ENCODE measurements at places on chromosomes 5 and 9.

DNA sequence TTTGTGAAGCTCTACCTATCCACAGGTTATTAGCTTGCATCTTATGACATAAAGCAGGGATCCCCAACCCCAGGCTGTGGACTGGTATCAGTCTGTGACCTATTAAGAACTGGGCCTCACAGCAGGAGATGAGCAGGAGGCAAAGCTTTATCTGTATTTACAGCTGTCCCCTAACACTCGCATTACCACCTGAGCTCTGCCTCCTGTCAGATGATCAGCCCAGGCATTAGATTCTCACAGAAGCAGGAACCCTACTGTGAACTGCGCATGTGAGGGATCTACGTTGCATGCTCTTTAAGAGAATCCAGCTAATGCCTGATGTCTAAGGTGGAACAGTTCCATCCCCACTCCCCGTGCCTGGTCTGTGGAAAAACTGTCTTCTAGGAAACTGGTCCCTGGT lies 19.7 kb downstream of the FBXW11 start:
- no peak for DNase-seq

DNA sequence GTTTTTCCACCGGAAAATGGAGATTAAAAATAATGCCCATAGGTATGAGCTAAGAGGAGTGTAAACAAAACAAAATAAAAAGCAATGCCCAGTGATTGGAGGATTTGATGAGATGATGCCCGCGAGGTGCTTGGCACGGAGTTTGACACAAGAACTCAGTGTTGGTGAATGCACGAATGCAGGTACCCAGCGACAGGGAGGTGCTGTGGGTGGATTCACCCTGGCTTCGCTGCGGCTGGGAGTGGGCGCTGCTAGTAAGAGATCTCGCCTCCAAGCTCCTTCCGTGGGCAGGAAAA lies 526 bp upstream of the STXBP1 start:
- no peak for DNase-seq

DNA sequence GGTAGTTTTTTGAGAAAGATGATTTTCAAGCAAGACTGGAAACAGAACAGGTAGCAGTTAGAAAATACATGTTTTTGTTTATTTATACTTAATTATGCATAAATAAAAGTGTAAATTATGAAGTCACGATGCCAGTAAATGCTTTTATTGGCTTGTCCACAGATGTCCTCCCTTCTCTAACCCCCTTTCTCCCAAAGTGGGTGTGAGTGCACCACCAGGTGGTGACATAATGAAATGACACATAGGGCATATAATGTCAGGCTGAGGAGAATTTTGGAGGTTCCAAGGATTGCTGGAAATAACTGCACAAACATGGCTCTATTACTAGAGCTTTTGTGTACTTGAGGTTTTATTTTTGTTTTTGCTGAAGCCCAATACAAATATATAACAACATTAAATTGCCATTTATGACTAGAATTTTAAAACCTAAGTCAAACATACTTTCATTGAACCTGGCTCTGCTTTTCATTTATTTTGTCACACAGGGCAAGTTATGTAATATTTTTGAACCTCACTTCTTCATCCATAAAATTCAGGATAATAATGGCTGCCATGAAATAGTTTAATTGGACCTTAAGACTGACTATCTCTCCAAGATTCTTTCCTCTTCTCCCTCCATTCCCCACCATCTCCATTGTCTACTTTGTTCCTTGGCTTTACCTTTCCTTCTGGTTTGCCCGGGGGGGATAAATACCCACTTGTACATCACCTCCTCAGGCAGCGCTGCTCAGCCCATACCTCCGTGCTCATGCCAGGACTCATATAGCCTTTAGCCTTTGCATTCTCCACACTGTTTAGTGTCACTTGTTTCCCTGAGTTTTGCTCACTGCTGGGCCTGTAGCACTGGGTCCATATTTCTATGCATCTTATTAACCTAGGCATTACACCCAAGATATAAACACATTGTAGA lies 168.8 kb downstream of the PDE4D start:
- DNase-seq: no peak

DNA sequence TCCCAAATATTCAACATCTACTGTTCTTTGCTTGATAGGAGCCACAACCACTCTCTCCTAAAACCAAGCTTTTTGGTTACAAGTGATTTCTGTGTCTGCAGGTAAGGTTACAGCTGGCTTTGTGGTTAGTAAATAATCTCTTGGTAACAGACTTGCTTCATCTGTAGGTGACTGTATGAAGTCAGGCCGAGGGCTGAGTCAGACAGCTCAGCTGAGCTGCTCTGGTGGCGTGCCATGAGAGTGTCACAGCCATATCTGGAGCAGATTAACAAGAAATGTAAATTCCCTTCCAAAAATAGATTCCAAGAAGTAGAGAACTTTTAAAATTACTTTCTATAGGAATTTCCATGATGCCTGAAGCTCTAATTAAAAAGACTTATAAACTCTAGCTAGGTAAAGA lies 23.7 kb upstream of the TAS2R1 start:
- no peak for DNase-seq

DNA sequence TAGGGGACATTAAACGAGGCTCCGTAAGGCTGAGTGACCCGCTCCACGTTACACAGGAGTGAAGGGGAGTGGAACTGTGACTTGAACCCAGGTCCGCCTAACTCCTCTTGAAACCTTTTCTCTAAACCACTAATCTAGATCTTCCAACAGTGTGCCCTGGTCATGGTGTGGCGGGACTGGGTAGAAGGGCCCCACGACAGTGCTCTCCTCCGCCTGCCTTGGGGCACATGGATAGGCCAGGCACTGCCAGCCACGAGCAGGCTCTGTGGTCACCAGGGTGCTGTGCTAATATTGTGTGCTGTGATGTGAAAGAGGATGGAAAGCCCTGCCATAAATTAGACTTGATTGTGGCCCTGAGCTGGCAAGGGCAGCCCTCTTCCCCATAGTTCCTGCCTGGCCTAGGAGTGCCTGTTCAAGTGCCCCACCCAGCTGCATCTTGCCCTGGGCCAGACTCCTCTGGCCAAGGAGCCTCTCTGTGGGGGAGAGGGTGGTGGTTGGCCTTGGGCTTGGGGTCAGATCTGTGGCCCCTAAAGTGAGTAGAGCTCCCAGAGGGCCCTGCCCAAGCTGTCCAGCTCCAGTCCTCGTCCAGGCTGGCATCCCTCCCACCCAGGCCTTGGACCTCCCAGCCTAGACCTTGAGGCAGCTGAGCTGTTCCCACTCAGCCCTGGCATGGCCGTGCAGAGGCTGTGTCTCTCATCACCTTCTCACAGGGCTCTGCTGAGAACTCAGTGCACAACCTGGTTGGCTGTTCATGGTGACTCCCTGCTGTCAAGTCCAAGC lies 67.8 kb upstream of the TBC1D2 start:
- DNase-seq: no peak

- no peak for DNase-seq
Observed at GRCh38 chr5:172377438-172377837, 76.9 kb downstream of the SH3PXD2B start.

DNA sequence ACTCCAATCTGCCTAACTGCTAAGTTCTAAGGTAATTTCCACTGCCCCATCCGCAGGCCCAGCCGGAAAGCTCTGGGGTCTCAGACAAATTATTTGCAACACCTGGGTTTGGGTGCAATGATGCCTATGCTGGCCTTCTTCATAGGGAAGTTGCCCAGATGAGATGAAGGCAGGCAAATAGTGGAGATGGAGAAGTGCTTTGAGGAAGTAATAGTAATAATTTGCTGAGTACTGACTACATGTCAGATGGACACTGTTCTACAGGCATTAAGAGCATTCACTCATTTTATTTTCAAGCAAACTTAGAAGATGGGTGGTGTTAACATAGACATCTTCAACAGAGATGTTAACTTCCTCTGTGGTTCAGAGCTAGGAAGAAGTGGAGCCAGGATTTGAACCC lies 3.8 kb downstream of the PCDH12 start:
- DNase-seq: no peak

DNA sequence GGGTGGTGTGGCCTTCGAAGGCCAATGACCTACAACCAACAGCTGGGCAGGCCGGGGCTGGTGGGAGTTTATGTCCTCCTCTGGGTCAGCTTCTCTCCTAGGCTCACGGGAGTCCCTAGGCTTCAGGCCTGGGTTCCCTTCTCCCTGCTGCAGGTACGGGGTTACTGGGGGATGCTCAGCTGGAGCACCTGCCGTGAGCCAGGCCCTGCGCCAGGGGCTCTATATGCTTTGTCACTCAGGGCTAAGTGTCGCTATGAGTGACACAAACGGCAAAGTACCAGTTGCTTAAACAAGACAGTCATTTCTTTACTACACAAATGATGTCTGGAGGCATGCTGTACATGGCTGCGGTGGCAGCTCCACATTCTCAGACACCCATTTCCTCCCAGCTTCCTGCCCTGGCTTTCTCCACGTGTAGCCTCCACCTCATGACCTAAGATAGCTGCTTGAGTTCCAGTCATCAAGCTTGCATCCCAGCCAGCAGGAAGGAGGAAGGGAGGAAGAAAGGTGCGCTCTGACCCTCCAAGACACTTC lies 22.5 kb upstream of the NINJ1 start:
- no peak for DNase-seq

- no peak for DNase-seq
Observed at GRCh38 chr5:132264546-132265335, 7.2 kb downstream of the PDLIM4 start.

- DNase-seq: no peak
Observed at GRCh38 chr5:54421976-54422375, 33.5 kb upstream of the HSPB3 start.

DNA sequence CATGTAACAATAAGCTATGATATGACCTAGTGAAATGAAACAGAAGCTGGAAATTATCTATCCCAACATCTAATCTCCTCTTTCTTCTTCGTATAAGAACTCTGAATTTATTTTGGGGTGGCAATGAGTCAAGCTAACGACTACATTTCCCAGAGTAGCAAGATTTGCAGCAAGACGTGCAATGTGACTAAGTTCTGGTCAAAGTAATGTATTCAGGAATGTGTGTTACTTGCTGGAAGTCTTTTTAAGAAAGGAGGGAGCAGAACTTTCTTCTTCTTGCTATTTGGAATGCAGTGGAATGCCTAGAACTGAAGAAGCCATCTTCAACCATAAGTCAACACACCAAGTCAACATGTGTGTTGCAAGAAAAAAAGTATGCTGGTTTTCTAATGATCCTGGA lies 406.6 kb upstream of the MEF2C start:
- DNase-seq: no peak

DNA sequence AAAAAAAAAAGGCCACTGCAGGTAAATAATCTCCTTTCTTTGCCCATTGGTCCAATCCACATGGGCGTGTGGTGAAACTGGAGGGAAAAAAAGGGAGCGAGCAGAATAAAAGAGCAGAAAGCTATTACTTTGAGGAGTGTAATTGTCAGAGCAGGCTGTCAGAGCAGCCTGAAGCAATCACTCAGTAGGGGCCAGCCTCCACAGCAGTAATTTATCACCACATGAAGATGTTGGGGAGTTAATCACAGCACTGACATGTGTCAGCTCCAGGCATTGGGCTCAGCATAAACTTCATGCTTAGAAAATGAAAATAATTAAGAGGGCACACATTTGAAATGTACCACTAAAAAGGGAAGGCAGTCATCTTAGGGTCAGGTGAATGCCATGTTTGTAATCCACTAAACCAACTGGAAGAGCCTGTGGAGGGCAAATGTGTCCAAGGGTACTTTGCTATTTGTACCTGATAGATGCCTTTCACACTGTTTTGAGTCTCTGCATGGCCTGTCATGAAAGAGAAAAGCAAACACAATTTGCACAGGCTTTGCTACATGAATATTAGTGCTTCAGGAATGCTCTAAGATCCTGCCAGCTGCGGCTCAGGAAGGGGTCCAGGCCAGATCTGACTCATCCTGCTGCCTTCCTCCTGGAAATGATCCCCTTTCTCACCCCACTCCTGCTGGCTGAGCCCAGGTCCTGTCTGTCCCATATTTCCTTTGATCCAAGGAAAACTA lies 2.9 kb upstream of the PTGER4 start:
- DNase-seq: no peak

DNA sequence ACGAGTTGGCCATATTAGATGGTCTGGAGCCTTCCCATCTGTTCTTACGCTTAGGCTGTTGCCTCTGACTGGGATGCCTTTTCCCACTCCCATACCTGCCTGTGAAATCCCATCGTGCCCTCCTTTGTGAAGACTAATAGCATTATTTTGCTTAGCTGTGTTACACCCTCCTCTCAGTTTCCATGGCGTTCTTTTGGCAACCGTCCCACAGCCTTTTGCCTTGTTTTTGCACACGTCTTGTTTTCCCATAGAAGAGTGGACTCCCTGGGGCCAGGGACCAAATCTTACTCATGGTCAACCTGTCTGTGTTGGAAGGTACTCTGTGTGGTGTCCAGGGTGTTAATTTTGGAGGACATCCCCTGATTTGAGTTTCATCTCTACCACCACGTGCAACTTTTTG lies 242.1 kb downstream of the HSPA4 start:
- DNase-seq: no peak

DNA sequence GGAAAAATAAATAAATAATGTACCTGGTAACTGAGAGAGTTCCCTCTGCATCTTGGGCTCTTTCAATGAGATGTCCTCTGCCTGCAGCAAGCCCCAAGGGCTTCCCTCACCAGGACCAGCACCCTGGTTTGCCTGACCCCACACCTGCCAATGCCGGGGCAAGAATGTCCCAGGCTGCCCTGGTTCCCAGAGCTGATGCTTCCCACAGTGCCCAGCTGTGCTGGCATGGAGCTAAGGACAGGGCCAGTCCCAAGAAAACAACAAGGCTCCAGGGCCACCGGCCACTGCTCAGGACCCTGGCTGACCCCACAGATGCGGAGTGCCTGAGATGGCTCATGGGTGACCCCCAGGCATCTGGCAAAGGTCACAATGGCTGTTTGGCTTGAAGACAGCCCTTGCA lies 123.5 kb downstream of the KCNIP1 start:
- no peak for DNase-seq

DNA sequence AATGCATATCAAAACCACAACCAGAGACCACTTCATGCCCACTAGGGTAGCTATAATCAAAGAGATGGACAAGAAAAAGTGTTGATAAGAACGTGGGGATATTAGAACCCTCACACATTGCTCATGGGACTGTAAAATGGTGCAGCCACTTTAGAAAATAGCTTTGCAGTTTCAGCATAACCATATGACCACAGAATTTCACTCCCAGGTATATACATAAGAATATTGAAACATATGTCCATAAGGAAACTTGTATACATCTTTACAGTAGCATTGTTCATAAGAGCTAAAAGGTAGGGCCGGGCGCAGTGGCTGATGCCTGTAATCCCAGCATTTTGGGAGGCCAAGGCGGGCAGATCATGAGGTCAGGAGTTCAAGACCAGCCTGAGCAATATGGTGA lies 56.4 kb downstream of the S1PR3 start:
- DNase-seq: no peak

- peak; percentile 79 for DNase-seq
Observed at GRCh38 chr9:126805554-126806262, 868 bp downstream of the ZBTB43 start.

GRCh38 chr5:15774632-15775031 lies 274.7 kb downstream of the FBXL7 start:
- no peak for DNase-seq

GRCh38 chr5:79011219-79011836 lies 26.2 kb upstream of the ARSB start:
- no peak for DNase-seq

DNA sequence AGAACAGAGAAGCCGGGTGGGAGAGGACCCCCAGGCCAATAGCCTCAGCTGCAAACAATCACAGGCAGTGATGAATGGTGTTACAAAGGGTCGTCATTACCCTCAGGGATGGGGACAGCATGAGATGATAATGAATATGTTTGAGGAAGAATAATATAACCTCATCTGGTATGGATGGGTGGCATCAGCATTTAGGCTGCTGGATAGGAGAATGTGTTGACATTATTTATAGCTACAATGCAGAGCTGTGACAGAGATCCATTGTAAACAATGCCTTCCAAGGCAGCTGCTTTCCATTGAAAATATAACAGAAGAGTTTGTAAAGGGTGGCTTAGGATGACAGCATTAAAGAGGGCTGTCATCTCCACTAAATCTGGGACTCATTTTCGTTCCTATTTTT lies 365.5 kb downstream of the KCNN2 start:
- DNase-seq: no peak
